Stomach (tissue), 19 donors: ENCODE measurements at places on chromosomes 3 and 15. TPM values are rescaled to one million over a fixed set of nuclear protein-coding genes. Genes with fewer than 3 reads are reported as not detected.
A peak's percentile ranks its signal among the peaks of the same experiment; 100 is the strongest.

DNA sequence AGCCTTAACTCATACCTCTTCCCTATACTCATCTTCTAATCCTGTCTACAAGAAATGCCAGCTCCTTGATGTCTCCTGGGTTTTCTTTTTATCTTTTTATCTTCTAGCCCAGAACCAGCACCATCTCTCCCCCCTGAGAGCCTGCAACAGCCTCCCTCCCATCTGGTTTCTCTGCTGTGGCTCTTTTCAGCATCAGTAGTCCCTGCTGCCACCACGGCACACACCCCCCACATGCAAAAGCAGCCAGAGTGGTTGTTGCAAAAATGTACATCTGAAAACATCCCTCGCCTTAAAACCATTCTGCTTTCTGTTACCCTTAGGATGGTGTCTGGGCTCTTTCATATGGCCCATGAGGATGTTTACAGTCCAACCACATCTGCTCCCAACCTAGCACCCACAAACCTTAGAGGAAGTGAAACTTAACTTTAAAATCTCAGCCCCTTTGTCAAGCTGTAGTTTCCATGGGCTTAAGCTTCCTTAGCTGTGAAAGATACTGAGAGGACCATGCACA, 775 bp downstream of the TTC21A start:
- no peak for DNase-seq

- DNase-seq: peak; percentile 5
These were observed 167.1 kb downstream of the NEK11 start for GRCh38 chr3:131193641-131194238.

Gene CACNA2D2
- 1.2 TPM for total RNA-seq

DNA sequence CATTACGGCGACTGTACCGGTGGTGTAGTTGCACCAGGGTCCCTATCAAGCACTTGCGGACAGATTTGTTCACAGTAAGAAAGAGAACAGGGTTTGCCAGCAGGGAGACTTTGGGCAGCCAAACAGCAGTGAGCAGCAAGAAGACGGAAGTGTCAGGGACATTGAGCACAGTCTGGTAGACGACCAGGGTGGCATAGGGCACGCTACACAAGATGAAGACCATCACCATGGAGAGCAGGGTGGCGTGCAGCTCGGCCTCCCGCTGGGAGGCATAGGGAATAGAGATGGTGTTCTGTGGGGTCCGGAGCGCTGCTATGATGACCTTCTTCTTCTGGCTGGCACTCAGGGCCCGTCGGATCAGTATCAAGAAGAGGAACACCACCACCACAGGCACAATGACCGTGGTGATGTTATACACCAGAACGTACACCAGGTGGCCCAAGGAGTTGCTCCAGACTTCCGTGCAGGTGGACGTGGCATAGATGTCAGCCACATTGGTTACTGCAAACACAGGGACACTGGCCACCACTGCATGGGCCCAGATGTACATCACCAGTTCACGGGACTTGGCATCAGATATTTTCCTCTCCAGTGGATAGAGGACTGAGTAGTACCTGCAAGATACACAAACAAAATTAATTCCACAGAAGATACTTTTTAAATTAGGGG, 19.1 kb upstream of the FSIP1 start:
- DNase-seq: peak; percentile 50

Gene GOLGA6L9
- 3.2 TPM for total RNA-seq

DNA sequence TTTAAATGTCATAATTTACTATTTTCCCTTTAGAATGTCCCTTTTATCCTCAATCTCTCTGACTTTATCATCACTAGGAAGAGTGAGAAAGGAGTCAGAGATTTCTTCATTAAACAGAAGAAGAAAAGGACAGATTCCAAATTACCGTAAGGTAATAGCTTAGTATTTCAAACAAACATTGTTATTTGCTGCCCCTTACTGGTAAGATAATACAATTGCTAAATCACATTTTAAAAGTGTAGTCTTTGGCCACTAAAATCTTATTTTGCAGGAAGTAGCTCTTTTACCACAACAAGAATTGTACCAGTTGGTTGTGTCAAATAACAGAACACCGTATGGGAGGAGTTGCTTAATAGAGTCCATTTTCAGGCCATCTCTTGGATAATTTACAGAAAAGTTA, 53.7 kb downstream of the CGGBP1 start:
- no peak for DNase-seq

- no peak for DNase-seq
These were observed 152.0 kb downstream of the TBC1D5 start for GRCh38 chr3:17590465-17590864.

DNA sequence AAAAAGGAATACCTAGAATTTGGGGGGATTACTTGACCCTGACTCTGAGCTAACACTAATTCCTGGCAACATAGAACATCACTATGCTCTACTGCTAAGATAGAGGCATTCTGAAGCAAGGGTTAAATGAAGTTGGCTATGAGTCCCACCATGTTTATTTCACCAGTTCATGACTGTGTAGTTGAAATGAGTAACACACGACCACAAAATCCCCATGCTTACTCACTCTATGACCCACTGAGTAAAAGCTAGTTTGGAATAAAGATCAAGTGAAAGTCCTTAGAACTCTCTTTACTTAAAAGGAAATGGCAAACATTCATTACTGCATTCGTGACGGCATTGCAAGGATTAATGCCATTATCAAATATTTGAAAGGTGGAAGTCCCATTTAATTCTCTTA, 47.4 kb downstream of the MRPL46 start:
- DNase-seq: no peak

Gene MST1R
- total RNA-seq: 22.4 TPM

- no peak for DNase-seq
These were observed 25.0 kb downstream of the GMPS start for GRCh38 chr3:155895379-155895900.

- DNase-seq: no peak
These were observed 259.5 kb downstream of the UACA start for GRCh38 chr15:70503798-70504298.

- DNase-seq: peak; percentile 84
These were observed at the start of gene SPTSSB for GRCh38 chr3:161371441-161372320. Gene SPTSSB (minus strand): TSS chr3:161371517. CDS start chr3:161346323, 25,194 bp downstream.

DNA sequence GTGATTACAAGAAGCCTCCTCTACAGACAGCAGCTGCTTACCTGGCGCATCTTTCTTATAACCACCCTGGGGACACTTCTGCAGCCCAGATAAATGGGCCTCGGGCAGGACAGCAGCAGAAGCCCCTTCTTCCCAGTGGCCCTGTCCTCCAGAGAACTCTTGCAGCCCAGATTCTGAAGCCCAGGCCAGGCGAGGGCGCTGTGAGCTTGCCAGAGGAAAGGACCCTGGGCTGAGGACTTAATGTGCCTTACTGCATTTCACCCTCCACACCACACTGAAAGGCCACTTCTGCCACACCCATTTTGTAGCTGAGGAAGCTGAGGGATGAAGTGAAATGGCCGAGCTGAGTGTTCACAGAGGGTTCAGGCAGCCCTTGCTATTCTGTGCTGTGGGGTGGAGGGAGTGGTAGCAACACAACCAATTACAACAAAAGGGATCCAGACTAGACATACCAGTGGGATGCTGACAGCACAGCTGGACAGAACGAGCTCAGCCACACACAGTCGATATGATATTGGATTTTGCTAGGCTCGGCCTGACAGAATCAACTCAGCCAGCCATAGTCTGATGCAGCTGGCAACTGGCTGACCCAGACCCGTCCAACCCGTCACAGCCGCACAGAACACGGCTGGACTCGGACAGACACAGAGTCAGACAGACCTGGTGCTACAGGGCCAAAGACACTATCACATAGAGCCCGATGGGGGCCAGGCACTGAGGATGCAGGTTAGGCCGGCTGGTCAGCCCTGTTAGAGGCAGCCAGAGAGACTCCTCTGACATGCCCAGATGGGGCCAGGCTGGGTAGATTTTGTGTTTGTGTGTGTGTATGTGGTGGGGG, 7.3 kb downstream of the ACOX2 start:
- no peak for DNase-seq

DNA sequence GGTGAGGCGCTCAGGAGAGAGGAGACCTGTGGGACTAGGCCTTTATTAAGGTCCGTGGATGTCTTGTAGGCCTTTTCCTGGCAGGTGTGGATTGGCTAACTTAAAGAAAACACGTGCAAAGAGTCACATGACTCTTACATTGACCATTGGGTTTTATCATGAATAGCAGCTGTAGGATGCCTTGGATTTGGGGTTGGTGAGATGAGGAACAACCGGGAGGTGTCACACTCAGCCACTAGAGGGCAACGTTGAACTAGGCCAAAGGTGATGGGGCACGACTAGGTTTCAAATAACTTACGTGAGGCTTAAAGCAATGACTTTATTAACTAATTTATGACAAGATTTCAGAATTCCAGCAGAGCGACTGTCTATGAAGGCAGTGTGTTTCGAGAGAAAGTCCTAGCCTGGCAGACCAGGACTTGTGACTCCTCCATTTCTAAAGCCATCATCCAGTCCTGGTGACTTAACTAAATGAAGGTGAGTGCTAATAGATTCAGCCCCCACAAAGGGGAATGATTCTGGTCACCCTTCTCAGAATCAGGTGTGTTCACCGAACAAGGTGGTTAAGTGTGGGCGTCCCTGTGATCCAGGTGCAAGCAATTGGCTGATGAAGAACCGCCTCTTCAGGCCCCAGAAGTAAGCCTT, 345.6 kb downstream of the MCTP2 start:
- peak; percentile 26 for DNase-seq

DNA sequence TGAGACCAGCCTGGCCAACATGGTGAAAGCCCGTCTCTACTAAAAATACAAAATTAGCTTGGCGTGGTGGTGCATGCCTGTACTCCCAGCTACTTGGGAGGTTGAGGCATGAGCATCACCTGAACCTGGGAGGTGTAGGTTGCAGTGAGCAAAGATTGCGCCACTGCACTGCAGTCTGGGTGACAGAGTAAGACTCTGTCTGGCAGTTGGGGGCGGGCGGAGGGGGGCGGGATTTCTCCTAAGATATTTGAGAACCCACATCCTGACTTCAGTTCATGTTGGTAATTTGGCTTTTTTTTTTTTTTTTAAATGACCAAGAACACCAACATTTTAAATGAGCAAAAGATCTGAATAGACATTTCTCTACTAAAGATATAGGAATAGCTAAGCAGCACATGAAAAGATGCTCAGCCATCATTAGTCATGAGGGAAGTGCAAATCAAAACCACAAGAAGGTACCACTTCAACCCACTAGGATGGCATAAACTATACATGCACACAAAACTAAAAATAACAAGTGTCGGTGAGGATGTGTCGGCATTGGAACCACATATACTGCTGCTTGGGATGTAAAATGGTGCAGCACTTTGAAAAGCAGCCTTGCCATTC, 75.6 kb upstream of the LMOD3 start:
- no peak for DNase-seq

Gene P3H2
- 26.1 TPM for total RNA-seq

DNA sequence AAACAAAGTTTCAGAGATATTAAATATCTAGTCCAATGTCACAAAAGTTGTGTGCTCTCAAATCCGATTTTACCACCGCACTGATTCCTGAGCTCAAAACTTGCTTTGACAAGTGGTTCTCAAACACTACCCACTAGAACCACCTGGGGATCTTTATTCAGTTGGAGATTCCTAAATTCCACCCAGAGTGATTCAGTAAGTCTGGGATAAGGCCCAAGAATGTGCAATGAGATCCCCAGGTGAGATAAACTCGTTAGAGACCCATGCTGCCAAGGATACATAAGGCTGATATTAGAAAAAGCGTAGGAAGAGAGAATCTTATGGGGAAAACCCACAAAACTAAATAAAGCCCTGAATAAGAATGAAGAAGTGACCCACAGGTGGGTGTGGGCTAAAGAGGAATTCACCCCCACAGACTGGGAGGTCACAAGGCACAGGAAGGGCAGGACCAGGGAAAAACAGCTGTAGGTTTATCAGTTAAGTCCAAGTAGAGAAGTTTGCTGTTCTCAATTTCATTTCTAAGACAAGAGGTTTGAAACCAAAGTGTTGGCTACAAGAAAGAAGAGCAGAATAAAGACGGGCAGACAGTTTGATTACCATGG, 11.5 kb upstream of the RPS17 start:
- DNase-seq: no peak

DNA sequence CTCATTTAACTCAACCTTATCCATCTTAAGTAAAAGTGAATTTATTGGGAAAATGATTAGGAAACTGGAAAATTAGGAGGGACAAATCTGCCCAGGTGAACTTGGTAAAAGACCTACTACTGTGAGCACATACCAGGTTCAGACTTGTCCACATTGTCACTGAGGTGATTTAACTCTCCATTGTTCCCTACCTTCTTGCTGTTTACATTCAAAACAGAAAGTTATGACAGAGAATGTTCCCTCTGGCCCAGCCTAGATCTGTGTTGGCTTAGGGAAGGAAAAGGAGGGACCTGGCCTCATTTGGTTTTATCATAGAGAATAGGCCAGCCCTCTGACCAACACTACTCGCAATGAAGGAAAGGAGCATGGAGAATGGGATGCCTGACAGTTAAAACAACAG, 117.6 kb downstream of the SATB1 start:
- no peak for DNase-seq

GRCh38 chr3:139521816-139522215, 17.7 kb downstream of the RBP1 start:
- no peak for DNase-seq

Gene CKMT1B
- 118 TPM for total RNA-seq

Gene FGF7
- total RNA-seq: 46.7 TPM

Gene UBAP1L
- total RNA-seq: 2.2 TPM

DNA sequence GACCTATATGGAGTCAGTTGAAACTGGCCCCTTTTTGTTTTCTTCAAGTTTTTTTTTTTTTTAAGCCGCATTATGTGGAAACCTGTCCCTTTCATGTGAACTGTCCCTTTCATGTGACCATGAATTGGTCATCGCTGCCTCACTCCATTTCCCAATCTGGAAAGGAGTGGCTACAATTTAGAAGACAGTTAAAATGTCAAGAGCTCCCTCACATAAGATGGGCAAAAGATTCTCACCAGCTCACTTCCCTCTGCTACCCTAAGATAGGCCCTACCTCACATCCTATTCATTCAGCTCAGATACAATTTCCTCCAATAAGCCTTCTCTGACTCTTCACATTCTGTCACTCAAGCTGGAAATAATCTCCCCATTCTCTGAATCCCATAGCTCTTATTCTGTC, 111.3 kb upstream of the BCL6 start:
- DNase-seq: no peak

DNA sequence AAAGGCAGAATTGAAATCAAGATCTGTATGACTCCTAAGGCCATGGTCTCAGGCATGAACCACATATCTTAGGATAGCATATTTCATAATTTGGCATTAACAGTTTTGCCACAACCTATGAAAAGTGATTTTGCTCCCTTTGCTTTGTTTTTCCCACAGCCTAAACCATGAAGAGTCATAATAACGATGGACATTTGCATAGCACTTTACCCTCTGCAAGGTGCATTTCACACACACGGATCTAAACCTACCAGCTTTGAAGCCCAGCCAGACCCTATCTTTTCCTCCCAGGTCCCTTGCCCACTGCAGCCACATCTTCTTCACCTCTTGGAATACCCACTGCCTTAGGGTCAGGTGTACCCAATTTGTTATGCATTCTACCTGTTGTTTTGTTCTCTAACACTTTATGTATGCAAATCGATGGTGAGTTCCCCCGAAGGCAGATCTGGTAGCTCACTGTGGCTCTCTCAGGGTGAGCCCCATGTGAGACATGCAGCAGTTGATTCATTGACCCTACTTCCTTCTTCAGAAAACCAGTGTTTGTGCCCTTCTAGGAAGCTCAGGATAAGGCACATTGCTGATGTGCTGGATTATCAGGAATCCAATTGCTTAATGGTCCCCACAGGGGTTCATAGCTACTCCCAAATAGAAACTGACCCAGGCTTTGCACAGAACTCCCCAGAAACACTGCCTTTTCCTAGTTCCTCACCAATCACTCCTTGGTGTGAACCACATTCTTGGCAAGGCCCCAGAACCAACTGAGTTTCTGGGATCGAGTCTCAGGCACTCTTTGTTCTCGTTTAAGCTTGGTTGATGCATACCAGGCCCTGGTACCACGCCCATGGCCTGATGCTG, 8.7 kb downstream of the ARHGAP31 start:
- DNase-seq: no peak
